Aorta (tissue), 5 donors: ENCODE measurements at places on chromosomes 2 and 18. TPM values are rescaled to one million over a fixed set of nuclear protein-coding genes. Genes with fewer than 3 reads are reported as not detected.

Gene RAB17
- 3.7 TPM for total RNA-seq

Gene COL3A1
- 1,346 TPM for total RNA-seq

Gene PPM1B
- 57.9 TPM for total RNA-seq

DNA sequence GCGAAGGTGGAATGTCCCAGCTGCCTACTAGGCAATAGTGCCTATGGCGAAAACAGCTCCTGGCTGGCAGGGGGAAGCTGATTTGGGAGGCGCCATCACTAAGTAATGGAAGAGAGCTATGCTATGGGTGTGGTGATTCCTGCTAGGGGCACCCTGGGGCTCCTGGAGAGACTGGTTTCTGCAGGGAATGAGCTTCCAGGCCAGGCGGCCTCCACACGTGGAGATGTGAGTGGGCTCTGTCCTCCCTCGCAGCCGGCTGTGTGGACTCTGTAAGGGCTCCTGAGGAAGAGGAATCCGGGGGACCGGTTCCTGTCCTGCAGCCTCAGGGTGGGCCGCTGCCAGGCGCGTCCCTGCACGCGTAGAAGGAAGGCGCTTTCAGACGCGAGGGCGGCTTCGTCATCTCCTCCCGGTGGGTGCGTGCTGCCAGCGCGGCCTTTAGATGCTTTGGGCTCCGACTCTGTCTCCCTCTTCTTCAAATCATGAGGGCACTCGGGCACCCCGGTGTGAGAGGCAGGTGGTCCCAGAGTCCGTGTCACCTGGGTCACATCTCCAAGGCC lies 55.5 kb upstream of the ANKRD62 start:
- DNase-seq, result no peak
- H3K36me3 ChIP-seq, result no peaks in the 10 kb centered on the region
- no peak overlapping the region for H3K27ac ChIP-seq
- H3K4me1 ChIP-seq, result no peaks in the 10 kb centered on the region
- peak overlapping the region; percentile 2 for H3K4me3 ChIP-seq
- H3K27me3 ChIP-seq, result no peaks in the 10 kb centered on the region

- H3K4me1 ChIP-seq, result no peaks in the 10 kb centered on the region
- no peak for DNase-seq
- H3K36me3 ChIP-seq, result no peaks in the 10 kb centered on the region
Observed at GRCh38 chr2:179021258-179021657, 28.7 kb downstream of the CCDC141 start.

DNA sequence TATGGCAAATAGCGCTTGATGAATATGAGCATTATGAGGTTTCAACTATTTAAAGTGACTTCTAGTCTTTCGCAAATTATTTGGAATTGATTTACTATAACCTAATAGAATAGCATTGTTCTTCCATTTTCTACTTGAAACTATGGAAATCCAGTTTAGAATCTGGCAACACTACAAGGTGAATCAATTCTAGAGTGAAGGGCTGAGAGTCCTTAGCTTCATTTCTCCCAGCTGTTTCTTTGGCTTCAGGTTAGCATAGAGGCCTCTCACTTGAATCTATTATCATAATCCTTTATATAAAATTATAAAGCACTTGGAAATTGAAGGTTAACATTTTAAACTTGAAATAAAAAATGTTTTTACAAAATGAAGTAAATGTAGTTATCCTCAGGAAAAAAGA lies 318.8 kb downstream of the CCDC85A start:
- no peak overlapping the region for H3K27ac ChIP-seq
- H3K27me3 ChIP-seq, result no peaks in the 10 kb centered on the region
- H3K4me1 ChIP-seq, result no peaks in the 10 kb centered on the region
- H3K4me3 ChIP-seq, result no peak overlapping the region

- no peak overlapping the region for H3K27ac ChIP-seq
- no peaks in the 10 kb centered on the region for H3K36me3 ChIP-seq
- DNase-seq, result peak; percentile 85
- H3K27me3 ChIP-seq, result no peaks in the 10 kb centered on the region
- H3K4me3 ChIP-seq, result no peak overlapping the region
Observed at GRCh38 chr2:238097988-238098871, 1.9 kb upstream of the ESPNL start.
